ENCODE measurements at places on chromosomes 4 and X.

GRCh38 chr4:156347412-156348075 lies 393.9 kb upstream of the CTSO start:
- DNase-seq = no peak

DNA sequence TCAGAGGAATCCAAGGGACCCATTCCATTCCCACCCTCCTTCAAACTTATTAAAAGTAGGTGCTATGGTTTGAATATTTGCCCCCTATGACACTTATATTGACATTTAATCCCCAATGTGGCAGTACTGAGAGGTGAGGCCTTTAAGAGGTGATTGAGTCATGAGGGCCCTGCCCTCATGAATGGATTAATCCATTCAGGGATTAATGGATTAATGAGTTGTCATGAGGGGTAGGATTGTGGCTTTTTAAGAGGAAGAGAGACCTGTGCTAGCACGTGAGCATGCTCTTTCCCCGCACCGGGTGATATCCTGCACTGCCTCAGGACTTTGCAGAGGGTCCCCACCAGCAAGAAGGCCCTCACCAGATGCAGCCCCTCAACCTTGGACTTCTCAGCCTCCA lies 50.1 kb downstream of the IRF2 start:
- no peak for DNase-seq

- no peak for DNase-seq
Observed at GRCh38 chr4:147103403-147103946, 157.8 kb upstream of the TTC29 start.

GRCh38 chrX:142251680-142252079 lies 46.6 kb upstream of the MAGEC2 start:
- DNase-seq = no peak

DNA sequence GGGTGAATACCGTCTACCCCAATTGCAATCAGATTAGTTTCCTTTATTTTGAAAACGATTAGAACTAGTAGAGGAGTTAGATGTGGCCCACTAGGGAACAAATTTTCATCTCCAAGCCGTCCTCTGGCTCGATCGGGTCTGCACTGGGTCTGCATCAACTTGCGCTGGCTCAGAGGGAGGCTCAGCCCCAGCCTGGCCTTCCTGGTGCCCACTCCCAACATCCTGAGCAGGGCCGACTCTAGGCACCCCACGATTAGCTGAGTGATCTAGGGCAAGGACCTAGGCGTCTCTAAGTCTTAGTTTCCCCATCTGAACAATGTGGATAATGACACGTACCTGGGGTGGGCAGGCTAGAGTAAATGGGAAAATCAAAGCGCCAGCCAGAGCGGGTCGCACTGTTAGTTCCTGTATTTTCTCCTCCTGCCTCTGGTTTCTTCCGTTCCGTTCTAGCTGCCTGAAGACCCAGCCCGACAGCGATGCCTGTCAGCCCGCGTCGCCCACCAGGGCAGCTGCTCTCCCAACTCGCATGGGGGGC lies 7.7 kb upstream of the HAND2 start:
- no peak for DNase-seq

- no peak for DNase-seq
Observed at GRCh38 chr4:73257651-73258435, 755 bp downstream of the ANKRD17 start.

GRCh38 chr4:125434136-125434535 lies 119.4 kb downstream of the FAT4 start:
- DNase-seq = no peak

GRCh38 chrX:152520653-152521052 lies 69.5 kb upstream of the GABRA3 start:
- DNase-seq = no peak

DNA sequence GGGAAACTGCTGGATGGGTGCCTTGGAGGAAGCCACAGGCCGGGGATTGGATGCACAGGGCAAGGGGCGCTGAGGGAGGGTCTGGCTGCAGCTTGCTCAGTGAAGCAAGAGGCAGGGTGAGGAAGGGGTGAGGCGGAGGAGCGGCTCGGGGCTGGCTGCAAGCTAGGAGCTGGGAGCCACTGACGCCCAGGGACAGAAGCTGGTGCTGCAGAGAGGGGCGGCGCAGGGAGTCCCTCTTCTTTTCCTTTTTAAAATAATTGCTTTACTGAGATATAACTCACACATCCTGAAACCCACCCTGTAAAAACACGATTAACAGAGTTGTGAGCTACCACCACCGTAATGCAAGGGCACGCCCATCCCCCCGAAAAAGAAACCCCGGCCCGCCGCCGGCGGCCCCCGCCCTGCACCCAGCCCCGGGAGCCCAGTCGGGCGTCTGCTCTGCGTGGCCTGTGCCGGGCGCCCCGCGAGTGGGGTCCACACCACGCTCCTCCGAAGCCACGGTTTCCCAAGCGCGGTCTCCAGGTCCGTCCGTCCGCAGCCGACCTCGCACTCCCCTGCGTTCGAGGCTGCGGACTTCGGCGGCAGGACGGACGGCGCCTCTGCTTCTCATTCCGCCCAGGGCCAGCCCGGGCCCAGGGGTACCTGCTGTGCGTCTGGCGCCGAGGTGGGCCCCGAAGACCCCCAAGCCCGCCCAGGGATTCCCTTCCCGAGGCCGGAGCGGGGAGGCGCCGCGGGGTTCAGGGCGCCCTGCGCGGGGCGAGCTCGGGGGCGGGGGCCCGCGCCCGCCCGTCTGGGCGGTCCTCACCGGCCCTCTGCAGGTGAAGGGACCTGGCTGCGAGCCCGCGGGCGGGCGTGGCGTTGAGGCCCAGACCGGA lies 866 bp upstream of the UVSSA start:
- no peak for DNase-seq

DNA sequence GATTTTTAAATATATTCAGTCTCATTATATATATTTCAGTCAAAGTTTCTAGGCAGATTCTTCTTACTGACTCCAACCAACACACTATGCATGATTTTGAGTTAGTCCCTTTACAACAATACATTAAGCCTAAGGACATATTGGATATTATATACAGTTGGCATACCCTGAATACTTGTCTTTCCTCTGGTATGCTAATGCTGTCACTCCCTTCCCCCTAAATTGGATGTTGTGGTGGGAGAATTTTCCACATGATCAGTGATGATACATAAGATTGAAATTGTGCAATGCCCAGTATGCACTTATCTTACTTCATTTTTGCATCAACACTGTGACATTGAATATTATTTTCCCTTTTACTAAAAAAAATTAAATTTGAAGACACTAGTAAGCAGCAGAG lies 935.2 kb downstream of the PCDH7 start:
- no peak for DNase-seq

GRCh38 chr4:44132526-44132925 lies 316.1 kb downstream of the KCTD8 start:
- DNase-seq = no peak

GRCh38 chr4:182454440-182455013 lies 211.3 kb downstream of the TENM3 start:
- DNase-seq = no peak

- no peak for DNase-seq
Observed at GRCh38 chr4:24559889-24560288, 24.5 kb downstream of the DHX15 start.

GRCh38 chr4:122305853-122306252 lies 73.0 kb upstream of the ADAD1 start:
- no peak for DNase-seq

DNA sequence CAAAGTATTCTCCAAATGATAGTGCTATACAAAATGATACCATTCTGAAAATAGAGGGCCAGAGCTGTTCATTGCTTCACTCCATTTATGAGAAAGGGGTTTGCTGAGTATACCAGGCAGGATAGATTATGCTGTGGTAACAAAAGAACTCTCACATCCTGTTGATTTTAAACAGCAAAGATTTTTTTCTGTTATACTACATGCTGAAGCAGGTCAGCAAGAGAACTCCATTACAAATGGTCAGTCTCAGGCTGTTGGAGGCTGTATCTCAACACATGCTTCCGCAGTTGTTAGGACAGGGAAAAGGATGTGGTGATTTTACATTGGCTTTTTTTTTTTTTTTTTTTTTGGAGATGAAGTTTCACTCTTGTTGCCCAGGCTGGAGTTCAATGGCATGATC lies 13.7 kb upstream of the KLHL5 start:
- DNase-seq = no peak

- no peak for DNase-seq
Observed at GRCh38 chrX:131397891-131398290, 108.8 kb upstream of the IGSF1 start.

DNA sequence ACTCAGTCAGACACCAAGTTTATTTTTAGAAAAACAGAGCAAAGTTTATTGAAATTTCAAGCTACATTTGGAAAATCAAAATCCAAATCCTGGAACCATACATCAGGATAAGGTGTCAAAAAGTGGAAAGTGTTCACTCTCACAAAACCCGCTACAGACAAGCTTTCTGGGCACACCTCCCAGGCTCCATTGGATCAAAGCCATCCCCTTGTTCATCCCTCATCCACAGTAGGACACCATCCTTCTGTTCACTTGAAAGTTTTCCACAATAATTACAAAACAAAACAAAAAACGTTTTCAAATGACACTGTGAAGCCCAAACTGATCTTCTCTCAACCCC lies 62.4 kb downstream of the TSC22D3 start:
- DNase-seq = no peak

DNA sequence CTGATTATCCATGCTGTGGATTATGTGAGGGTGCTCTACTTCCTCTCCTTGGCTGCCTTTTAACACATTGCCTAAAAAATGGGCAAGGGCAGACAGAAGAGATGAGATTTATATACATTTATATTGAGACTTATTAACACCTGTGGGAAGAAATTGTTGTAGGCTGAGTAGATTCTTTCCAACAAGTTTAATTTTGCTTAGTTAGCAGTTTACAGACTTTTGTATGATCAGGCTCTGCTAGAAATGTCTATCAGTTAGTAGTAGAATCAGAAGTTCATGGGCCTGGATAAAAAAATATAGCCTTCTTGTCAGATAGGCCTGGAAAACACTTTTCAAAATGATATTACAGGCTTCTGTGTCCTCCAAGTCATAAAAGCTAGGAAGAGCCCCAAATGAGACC lies 111.3 kb upstream of the LEF1 start:
- no peak for DNase-seq

DNA sequence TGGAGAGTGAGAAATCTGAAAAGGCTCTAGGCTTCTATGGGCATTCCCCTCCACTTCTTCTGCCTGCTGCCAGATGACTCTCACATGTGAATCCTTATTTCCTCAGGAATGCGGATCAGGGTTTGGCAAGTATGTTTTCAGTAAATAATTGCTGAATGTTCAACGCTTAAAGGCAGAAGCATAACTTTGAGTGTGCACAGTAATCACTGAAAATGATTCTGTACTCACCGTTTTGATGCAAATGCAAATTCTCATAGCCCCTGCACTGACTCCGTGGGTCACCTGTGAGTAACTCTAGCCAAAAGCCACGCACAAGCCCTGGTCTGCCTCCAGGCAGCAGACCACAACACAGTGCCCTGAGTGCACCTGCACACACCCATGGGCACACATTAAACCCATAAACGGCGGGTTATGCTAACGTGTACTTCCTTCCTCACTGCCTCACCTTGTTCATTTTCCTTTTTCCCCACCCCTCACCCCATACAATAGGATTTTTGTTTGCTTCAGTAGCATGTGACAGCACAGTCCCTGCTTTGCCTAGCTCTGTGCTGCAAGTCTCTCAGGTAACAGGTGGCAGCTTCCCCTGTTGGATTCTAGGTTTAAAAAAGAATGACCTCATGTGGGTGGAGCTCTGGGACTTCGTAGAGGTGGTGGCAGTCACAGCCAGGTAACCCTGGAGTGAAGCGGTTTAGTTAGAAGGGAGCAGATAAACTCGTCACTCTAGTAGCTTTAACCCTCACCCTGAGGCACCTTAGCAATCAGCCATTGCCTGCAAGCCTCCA lies at the start of gene ARHGEF38:
ARHGEF38 (plus strand) TSS at position 656 of the 782 bp plus-strand sequence. CDS start 146 bp downstream, outside the sequence.
- DNase-seq = no peak

DNA sequence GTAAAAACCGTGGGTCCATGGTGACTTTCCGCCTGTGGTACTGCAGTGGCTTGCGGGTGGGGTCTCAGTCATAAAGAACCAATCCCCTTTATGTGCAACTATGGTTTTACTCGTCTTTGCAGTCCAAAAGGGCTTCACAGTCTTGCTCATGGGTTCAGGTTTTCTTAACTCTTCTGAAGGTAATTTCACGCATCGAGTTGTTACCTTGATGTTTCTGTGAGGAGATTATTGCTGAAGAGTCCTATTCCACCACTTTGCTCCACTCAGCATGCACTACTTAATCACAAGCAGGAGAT lies 41.5 kb downstream of the F8 start:
- DNase-seq = no peak
